ENCODE measurements at places on chromosomes 3 and 15.

DNA sequence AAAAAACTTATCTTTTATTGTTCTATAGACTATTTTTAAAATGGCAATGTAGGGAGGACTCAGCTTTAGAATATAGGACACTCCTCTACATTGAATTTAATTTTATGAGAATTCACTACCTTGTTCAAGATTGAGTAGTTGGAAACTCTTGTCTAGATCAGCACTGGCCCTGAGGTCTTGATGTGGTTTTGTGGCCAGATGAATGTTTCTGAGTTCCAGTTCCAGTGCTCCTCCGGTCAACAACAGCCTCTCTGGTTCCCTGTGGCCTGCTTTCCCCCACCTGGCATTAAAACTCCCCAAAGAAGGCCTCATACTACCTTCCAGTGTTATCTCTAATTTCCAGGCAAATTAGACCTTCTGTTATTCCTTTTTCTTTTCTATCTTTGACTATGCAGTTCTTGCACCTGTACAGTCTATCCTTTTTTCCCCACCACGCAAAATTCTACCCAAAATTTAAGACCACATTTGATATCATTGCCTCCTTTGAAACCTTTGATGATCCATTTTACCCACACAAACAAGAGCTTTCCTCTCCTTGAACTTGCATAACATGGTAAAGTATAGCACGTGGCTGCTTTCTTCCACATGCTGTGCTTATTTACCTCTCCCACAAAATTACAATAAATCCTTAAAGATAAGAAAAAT is 9.6 kb upstream of the ANP32A start:
- no peak for DNase-seq

DNA sequence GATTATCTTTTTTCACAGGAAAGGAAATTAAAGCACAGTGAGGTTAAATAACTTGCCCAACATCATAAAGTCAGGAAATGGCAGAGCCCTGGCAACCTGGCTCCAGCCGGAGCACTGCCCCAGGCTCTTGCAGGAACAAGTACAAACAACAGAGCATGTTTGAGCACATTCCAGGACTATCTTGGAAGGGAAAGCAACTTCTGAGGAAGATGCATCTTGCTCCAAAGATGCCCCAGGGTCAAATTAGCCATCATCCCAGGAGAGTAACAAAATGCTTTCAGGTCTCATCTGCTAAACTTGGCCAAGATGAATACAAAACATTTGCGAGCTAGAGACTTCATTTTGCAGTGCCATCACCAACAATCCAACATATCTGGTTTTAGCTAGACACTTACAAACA is 162.4 kb upstream of the LRRN1 start:
- DNase-seq: no peak

- DNase-seq: no peak
Observed at GRCh38 chr15:67468416-67468815, 52.5 kb upstream of the C15orf61 start.

GRCh38 chr3:156298938-156299337 is 178.6 kb downstream of the KCNAB1 start:
- no peak for DNase-seq

GRCh38 chr3:58530354-58530865 is 6.6 kb downstream of the ACOX2 start:
- no peak for DNase-seq

DNA sequence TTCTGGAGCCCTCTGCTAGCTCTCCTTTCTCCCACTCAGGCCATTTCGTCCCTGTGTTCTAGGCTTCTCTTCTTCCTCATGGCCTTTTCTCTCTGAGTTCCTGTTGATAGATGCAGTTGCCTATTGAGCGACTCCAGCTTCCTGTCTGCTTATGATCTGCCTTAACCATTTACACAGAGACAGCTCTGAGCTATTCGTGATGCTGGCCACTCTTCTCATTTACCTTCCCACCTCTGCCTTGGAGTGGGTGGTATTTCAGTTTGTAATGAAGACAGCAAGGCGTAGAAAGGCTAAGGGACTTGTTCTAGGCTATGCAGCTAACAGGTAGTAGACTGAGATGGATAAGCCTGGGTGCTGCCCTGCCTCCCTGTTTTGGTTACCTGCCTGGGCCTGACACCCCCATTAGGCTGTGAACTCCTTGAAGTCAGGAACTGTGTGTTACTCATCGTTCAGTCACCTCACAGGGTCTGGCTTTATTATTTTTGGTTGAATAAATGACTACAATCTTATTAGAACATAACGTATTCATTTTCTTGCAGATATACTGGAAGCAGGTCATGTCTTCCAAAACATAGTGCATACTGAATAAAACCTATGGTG is 12.6 kb upstream of the ZBTB47 start:
- no peak for DNase-seq

DNA sequence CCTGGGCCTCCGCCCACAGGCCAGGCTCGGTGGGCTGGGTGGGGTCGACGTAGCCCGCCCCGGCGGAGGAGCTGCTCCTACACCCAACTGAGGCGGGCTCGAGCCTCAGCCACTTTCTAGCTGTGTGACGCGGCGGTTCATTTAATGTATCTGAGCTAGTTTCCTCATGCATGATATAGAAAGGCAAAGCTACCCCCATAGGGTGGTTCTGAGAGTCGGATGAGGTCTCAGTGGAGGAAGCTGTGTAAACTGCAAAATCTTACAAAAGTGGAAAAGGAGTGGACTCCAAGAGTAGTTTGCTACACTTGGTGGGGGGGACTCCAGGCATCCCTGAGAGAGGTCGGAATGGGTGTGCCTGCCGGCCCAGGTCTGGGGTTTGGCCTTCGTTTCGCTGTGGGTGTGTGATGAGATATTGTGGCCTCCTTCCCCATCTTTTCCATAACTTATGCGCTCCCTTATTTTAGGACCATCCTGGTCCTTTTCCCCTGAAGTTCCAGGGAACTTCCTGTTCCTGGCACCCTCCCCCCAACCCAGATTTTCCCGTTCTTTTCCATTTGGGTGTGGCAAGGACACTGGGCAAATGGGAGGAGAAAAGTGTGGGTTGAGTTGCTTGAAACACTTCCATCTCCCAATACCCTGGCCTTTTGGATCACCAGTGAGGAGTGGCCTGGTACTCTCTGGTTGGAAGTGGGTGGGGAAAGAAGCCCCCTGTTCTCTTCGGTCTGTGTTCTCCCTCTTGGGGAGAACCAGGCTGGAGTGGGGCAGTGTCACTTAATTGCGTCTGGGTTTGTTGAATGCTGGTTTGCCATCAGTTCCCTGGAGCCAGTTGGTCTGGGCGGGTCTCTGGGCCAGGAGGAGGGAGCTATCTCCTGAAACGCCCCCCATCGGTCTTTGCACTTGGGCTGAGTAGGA is 1.1 kb downstream of the PDIA5 start:
- no peak for DNase-seq

DNA sequence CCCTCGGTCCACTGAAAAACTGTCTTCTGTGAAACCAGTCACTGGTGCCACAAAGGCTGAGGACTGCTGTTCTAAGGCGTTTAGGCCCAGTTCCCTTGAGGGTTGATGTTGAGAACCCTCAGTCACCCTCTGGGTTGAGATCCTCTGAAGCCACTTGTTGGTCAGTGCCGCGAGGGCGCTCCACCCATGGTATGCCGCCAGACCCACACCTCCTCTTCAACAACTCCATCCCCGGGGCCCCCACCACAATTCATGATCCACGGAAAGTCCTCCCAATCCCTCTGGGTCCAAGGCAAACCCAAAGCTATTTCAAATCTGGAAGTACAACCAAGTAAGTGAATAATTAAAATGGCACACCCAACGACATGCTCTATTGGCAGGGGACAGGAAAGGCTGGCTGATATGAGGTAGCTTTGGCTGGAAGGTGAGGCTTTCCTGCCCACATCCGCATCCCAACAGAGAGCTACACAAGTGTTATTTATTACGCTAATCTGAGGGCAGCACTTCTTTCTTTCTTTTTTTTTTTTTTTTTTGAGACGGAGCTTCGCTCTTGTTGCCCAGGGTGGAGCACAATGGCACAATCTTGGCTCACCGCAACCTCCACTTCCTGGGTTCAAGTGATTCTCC is 58.1 kb downstream of the XXYLT1 start:
- no peak for DNase-seq

GRCh38 chr3:121491683-121492320 is 54.0 kb downstream of the POLQ start:
- DNase-seq: no peak
